GM13977 (cell line): ENCODE measurements at places on chromosomes 2 and 18.
A peak's percentile ranks its signal among the peaks of the same experiment; 100 is the strongest.

DNA sequence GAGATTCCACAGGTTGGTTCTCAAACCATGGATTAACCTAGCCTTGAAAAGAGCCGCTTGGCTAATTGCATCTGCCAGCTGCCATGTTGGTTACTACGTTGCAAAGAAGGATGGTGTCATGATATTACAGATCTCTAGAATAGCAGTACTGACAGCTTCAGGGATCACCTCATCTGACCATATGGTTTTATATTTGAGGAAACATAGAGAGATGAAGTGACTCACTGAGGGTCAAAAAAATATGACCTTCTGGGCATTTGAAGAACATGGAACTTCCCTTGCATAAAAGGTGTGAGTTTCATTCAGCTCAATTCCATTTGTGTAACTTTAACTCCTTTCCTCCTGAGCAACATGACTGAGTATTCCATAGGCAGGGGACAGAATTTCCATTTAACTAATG lies 242.3 kb downstream of the SETBP1 start:
- no peak for DNase-seq

DNA sequence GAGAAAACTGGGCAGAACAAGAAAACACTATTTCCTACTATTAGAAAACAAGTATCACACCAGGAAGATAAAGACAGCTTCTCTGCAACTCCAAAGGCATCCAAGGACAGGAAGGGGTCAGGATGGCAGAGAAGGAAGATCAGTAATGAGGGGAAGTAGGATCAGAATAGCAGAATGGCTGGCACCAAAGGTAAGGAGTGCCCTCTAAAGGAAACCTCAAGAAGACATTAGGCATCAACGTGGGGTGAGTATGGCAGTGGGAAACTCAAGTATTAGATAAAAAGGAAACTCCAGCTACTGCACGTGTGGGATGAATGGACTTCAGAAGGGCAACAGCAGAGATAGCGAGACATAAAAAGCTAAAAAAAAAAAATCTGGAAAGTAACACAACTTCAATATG lies 25.9 kb downstream of the HDLBP start:
- DNase-seq = no peak

DNA sequence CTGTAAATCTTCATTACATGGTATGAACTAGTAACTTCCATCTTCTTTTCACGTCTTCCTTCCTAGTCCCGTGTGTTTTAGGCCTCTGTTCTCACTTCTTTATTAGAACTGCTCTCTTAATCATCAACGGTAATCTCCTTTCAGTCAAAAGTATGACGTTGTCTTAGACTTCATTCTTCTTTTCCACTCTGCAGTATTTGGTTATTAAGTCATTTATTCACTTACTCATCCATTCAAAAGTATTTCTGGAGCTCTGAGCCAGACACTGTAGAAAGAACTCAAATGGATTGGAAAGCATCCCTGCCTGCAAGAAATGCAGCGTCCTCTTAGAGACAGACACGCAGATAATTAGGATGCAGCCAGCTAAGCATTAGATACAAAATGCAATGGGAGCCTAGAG lies 494.6 kb upstream of the NRP2 start:
- DNase-seq = no peak

DNA sequence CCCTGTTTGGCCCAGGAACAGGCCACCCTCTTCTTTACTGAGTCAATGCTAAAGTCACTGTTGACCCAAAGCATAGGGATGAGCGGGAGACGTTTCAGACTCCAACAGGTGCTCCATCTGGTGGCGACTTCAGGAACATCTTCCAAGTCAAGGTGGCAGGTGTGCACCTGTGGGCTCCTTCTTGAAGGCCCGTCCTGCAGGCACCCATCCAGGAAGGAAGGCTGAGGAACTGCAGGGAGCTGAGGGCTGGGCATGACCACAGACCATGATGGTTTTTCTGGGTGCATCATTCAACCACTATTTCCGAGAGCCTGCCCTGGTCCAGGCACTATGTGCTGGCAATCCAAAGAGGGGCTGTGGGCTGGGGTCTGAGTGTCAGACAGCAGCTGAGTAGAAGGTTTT lies 142.8 kb downstream of the NDUFA10 start:
- peak; percentile 55 for DNase-seq

DNA sequence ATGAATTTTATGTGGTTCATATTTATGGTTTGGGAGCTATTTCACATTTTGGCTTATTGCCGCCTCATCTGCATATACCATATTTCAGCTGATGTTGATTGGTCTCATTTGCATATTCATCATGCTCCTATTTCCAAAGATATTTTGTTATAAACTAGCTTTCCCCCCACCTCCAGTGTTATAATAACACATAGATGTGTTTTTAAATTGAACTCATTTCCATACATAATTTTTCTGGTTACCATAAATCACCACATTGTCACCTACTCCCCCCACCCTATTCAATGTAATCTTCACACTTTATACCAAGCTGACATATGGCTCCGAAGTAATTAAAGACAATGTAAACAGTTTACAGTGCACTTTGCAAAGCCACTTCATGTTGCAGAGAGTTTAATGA lies 101.2 kb downstream of the FSHR start:
- no peak for DNase-seq

DNA sequence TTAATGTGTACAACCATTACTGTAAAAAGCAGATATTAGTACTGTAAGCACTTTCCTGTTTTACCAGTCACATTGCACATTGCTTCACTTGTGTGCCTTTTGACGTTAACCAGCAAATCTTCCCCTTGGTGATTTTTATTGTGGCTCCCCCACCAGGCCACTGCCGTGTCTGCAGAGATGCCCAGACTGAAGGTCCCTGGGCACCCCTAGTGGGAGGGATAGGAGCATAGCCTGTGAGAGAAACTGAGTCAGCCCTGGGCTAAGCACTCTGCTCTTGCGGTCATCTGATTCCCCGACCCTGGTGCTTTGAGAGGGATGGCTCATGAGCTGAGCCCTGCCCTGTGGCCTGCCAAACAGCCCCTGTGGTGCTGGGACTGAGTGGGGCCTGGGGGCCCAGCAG lies 73.4 kb downstream of the INPP4A start:
- peak; percentile 61 for DNase-seq

DNA sequence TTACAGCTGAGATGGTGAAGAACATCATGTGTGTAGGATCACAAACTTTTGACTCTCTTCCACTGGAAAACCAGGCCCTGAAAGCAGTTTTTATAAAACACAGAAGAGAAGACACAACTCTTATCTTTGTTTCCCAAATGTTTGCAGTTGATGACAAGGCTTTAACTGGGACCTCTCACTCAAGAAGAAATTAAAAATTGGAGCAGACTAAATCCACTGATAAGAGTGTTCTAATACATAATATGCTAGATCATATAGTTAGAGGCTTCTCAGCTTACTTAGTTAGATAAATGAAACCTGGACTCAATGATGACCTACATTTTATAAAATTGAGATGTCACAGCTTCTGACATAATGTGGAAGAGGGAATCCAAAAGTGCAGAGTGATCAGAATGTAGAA lies 158.3 kb upstream of the WDSUB1 start:
- no peak for DNase-seq

- no peak for DNase-seq
Observed at GRCh38 chr2:77397763-77398162, 124.4 kb downstream of the LRRTM4 start.

DNA sequence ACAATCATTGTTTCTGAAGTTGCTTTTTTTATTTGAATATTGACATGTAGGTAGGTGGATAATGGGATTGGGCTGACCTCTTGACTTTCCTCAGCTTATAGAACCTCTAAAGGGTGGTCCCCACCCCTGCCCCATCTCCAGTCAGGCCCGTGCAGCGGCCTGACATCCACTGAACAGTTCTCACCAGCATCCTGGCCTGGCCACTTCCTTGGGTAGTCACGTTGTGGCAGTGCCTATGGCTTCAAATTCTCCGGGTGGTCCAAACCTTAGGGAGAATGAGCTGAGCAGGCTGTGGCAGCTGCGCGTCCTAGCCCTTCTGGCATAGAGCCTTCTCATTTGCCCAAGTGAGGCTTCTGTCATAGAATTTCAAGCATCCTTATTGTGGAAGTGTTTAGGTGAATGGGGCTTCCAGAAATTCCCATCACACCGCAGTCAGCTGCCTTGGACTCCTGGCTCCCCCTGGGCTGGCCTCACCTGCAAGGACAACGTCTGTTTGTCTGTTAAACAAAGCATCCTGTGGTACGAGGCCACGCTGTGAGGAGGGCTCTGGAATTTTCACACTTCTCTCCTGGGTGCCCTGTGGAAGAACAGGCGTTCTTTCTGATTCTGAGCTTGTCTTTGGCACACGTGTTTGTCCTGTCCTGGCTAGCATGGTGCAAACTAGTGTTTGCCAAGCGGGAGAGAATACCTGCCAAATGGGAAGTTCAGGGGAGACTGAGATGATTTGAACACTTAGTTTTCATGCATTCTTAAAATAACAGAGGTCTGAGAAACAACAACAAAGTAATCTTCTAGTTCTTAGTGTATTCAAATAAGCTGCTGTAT lies 31.8 kb upstream of the OTOS start:
- no peak for DNase-seq

DNA sequence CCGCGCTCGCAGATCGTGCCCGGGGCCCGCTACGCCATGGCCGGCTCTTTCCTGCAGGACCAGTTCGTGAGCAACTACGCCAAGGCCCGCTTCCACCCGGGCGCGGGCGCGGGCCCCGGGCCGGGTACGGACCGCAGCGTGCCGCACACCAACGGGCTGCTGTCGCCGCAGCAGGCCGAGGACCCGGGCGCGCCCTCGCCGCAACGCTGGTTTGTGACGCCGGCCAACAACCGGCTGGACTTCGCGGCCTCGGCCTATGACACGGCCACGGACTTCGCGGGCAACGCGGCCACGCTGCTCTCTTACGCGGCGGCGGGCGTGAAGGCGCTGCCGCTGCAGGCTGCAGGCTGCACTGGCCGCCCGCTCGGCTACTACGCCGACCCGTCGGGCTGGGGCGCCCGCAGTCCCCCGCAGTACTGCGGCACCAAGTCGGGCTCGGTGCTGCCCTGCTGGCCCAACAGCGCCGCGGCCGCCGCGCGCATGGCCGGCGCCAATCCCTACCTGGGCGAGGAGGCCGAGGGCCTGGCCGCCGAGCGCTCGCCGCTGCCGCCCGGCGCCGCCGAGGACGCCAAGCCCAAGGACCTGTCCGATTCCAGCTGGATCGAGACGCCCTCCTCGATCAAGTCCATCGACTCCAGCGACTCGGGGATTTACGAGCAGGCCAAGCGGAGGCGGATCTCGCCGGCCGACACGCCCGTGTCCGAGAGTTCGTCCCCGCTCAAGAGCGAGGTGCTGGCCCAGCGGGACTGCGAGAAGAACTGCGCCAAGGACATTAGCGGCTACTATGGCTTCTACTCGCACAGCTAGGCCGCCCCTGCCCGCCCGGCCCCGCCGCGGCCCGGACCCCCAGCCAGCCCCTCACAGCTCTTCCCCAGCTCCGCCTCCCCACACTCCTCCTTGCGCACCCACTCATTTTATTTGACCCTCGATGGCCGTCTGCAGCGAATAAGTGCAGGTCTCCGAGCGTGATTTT lies 7.6 kb downstream of the TBR1 start:
- DNase-seq = peak; percentile 55

DNA sequence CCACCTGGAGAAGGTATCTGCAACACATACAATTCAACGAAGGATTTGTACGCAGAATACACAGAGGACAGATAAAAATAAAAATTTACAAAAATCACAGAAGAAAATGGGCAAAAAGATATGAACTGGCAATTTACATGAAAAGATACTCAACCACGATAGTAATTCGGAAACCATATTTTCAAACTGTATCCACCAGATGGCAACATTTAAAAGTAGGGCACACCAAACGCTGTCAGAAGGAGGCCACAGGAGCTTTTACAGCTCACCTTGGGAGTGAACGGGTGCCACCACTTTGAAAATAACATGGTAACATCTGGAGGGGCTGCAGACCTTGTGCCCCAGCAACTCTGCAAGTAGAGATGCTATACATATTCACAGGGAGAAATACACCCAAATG lies 9.8 kb downstream of the KIF1A start:
- DNase-seq = no peak

DNA sequence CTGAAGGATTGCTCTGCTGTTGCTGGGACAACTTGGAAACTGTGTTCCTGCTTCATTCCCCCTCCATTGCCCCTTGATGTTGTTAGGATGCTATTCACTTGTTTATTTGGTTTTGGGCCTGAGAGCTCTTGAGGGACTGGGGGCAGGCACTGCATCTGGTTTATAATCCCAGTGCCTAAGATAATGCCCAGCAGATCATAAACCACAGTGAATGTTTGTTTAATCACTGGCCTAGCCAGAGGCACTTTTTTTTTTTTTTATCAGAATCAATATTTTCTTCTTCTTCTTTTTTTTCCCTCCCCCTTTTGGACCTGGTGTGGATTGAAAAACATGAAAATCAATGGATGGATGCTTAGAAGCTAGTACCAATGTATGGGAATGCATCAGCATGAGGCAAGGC lies 38.1 kb downstream of the KCNS3 start:
- no peak for DNase-seq

DNA sequence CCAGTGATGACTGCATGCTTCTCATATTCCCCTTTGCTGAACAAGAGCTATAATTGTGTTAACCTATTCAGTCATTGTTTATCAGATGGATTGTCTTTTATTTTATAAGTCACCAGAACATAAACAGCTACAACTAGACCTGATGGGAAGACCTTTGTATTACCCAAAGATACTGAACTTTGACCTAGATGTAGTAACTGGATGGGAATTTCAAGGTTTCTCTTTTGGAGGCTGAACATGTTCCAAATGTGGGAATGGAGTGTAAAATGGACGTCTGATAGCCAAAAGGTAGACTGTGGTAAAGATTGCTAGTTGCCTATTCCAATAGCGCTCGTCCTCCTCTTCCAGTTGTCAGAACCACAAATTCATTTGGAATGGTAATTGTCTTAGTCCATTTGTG lies 56.4 kb upstream of the ST3GAL5 start:
- DNase-seq = no peak

DNA sequence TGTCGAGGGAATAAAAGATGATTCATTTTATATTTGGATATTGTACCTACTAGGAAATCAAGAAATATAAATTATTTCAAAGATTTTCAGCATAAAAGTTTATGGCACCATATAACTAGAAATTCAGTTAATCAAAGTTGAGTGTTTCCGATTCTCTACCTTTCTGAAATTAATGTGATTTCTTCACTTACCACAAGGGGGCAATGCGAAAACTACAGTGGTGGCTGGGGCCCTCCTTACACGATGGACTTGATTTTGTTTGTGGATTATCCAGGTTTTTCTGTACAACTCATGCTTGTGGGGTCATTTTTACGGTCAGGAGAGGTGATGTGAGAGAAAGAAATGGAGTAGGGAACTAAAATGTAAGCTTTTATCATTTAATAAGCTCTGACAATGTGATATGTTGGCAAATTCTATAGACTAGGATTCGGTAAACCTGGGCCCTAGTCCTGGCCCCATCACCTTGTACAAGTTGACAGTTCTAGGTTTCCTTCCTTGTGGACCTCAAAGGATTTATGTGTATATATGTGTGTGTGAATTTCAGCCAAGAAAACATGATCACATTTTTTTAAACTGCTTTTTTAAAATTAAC lies 47.6 kb downstream of the G6PC2 start:
- no peak for DNase-seq

- peak; percentile 20 for DNase-seq
Observed at GRCh38 chr2:155223781-155224406, 525.4 kb downstream of the KCNJ3 start.

- no peak for DNase-seq
Observed at GRCh38 chr18:2655954-2656236, 369 bp downstream of the SMCHD1 start.

- no peak for DNase-seq
Observed at GRCh38 chr2:160498137-160498536, 4.5 kb upstream of the RBMS1 start.
